Activated CD4-positive, alpha-beta T cell treated with anti-CD3 and anti-CD28 coated beads for 4 hours (primary cell): ENCODE measurements at places on chromosomes 5 and 9.

GRCh38 chr5:111747337-111747736, 9.7 kb downstream of the NREP start:
- DNase-seq = no peak

- DNase-seq = no peak
Observed at GRCh38 chr9:137484551-137485315, 25.6 kb upstream of the NSMF start.

GRCh38 chr5:168502563-168503237, 16.4 kb downstream of the RARS1 start:
- DNase-seq = no peak

GRCh38 chr5:65823204-65823603, 101.2 kb downstream of the NLN start:
- no peak for DNase-seq

- DNase-seq = no peak
Observed at GRCh38 chr5:38381361-38381760, 123.0 kb downstream of the EGFLAM start.

DNA sequence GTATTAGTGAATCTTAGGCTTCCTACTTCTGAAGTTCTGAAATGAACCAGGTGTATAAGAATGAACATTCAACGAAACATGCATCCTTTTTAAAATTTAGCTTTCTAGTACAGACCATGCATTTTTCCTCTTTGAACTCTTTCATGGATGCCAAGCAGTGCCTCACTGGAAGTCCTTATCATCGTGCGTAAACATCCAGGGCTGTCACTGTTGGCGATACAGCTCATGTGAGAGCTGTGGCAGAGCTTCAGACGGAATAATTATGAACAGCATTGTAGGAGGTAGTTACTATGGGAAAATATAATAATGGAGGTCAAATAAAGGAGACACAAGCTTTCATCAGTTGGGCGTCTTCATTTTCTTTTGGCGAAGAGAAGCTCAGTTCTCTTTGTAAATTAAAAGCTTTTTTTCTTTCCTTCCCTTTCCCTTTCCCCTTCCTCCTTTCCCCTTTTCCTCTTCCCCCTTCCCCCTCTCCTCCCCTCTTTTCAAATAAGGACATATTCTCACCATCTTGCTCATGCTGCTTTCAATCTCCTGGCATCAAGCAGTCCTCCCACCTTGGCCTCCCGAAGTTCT, 167.3 kb downstream of the KDM4C start:
- no peak for DNase-seq

DNA sequence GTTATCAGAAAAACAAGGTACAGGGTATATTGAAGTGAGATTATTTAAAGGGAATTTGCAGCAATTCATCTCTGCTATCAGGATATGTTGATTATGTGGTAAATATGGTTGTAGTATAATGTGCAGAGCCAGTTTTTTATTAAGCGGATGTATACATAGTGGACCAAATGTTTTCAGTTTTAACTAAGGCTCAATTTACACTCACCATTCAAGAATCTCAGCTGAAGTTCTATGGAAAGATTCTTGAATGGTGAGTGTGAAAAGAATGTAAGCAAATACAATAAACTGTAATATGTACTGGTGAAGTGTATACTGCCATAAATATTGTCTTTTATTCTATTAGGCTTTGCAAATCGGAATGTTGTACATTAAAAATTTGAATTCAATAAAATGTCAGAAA, 895.9 kb upstream of the CDH10 start:
- no peak for DNase-seq

DNA sequence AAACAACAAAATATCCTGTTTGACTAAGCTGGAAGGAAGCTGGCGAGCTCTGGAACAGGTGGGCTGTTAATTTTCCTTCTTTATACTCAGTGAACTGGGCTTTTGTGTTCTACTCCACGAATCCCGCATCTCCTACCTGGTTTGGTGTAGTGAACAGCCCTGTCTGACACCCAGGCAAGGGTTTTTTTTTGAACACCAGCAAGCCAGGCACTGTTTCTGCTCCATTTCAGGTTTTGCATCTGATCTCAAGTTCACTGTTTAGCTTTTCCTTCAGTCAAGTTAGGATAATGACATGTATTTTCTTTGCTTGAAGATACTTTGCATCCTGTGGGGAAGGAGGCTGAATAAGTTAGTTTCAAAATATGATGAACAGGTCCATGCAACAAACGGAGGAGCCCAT, 204.5 kb downstream of the SEMA6A start:
- DNase-seq = no peak

DNA sequence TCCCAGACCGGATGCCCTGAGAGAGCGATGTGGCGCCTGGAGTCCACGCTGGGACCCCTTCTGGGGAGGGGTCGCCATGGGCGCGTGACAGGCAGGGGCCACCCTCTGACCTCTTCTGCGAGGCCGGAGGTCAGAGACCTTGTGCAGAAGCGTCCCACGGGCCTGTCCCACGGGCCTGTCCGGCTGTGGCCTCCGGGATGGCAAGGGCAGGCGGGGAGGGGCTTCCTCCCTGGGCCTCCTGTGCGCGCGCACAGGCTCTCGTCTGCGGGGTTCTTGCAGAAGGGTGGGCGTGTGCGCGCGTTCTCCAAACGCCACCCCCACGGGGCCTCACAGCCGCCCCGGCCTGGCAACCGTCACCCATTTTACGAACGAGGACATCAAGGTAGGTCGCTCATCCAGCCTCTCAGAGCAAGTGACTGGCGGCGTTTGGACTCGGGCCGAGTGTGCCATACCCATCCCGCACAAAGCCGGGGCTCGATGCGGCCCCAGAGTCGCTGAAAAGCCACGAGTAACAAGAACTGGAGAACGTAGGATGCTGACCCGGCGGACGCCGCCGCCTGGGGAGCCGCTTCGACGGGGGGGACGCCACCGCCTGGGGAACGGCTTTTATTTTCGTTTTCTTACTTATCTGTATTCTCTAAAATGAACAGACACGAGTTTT, 897 bp downstream of the AHRR start:
- DNase-seq = no peak

GRCh38 chr5:6576861-6577501, 55.9 kb downstream of the NSUN2 start:
- no peak for DNase-seq

- DNase-seq = no peak
Observed at GRCh38 chr5:172453206-172453985, 929 bp downstream of the SH3PXD2B start.

GRCh38 chr9:114302727-114303126, 20.2 kb upstream of the ORM1 start:
- no peak for DNase-seq

DNA sequence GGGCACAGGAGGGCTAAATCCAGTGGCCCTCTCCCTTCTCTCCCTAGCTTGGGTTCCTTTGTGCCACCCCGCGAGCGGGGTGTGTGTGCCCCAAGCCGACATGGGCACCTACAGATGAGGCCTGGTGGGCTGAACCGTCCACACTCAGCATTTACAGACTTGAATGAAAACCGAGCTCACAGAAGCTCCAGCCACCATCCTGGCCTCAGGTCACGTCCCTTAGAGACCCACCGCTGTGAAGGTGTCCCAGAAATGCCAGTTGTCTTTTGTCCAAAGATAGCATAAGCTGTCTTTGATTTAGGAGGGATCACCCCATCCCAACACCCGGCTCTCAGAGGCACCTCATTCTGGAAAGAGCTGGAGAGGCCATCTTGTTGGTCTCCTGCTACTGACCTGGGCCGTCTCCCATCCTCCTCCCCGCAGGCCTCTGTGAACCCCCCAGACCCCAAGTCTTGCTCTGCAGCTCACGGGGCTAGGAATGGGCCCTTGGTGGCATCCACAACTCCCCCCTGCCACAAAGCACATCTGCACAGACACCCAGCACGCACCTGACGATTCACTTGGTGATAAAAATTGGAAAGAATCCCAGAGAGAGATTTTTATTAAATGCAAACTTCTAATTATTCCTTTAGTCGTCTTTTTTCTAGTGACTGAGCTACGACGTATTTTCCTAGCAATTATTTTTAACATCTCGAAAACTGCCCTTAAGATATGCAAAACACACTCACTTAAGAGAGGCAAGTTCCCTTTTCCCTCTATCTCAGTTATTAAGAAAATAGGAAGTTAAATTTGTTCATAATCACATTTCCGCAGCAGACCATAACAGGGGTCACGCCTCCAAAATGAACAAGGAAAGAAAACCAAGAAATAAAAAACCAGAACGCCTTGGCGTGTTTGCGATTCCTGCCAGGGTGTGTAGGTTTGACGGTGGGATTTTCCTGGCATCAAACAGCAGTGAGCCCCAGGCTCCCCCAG, 80.5 kb upstream of the LMX1B start:
- no peak for DNase-seq
